ENCODE measurements at places on chromosomes 2 and 18.

DNA sequence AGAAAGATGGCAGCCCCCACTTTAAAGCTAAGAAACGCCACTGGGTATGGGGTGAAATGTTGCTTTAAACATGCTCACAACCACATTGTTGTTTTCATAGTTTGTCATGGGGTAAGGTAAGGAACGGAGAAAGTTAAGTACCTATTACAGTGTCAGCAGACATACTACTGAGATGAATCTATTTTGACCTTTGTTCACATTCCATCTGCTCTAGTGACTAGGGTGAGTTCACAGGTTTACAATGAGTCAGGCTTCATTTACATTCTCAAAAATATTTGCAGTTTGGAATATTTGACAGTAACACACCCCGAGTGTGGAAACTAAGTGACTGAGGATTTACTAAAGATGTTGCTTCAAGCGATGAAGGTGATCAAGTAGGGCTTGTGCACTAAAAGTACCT lies 428.7 kb upstream of the ACVR2A start:
- no peak for DNase-seq

DNA sequence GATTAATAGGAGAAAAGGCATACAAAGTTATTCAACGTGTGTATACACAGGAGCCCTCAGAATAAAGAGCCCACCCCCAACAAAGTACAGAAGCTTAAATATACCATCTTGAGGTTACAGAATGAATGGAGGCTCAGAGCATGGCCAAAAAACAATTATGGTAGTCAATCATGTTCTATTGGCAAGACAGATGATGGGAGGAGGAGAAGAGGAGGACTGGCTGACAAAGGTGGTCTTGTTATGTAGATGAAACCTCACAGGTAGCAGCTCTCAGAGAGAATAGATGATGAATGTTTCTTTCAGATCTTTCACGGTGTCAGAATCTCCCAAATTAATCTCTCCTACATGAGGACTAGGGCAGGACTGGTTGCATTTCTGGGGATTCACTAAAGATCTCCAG lies 66.0 kb downstream of the ARL4C start:
- no peak for DNase-seq

- no peak for DNase-seq
Observed at GRCh38 chr2:202945-203344, 60.9 kb downstream of the SH3YL1 start.

DNA sequence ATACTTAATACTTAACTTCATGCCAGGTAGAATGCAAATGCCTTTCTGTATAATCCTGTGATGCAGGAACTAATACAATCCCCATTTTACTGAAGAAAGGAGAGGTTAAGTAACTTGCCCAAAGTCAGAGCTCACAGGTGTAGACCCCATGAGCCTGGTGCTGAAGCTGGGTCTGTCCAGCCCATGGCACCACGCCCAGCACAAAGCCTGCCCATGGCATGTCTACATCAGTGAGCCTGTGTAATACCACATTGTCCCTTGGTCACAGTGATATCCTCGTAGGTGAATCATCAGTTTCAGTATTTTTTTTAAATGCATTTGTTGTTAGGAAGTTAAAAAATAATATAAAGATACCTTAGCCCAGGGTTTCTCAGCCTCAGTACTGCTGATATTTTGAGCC lies 69.9 kb upstream of the MCFD2 start:
- peak; percentile 36 for DNase-seq

GRCh38 chr18:68928762-68929675 lies 131.1 kb downstream of the CCDC102B start:
- DNase-seq = no peak
